ENCODE measurements at places on chromosomes 7 and 10. TPM values are rescaled to one million over a fixed set of nuclear protein-coding genes. Genes with fewer than 3 reads are reported as not detected.

OR6V1 gene
- total RNA-seq, result not detected

ANKRD7 gene
- 2.1 TPM for total RNA-seq

SSC4D gene
- 0.78 TPM for total RNA-seq

PRSS1 gene
- total RNA-seq, result not detected

SEMA3C gene
- 40.0 TPM for total RNA-seq

All from right cardiac atrium (tissue), 5 donors.